ENCODE measurements at places on chromosomes 4 and X.

DNA sequence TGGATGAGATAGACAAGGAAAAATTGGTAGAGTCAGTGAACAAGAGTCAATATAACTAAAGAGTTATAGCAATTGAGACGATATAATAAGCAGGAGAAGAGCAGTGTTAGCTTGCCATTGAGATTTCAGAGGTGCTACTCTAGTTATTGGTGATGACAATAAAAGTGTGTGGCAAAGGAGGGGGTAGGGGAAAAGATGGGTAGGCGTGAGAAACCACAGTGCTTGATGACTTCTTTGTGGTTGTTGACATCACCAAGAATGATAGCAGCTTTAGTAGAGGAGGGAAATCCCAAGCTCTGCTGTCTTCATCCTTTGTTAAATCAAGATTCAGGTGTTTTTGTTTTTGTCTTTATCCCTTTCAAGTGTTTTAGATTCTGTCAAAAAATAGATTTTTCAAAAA, 179.9 kb upstream of the PPP3CA start:
- no peak for DNase-seq

DNA sequence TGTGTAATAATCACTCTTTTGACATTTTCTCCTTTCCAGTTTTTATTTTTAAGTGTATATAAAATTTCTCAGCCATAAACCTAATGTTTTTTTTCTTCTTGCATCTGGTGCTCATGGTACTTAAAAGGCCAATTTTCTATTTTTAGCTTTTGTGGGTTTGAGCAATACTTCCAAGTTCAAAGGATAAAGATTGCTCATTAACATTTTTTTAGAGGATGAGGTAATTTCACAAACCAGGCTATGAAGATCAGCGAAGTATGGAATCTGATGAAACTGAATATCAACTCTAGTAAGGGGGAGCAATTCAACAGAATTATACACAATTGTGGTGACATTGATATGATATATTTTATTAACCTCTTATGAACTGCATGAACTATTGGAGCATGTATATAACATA, 25.8 kb upstream of the KLHL34 start:
- DNase-seq: no peak

DNA sequence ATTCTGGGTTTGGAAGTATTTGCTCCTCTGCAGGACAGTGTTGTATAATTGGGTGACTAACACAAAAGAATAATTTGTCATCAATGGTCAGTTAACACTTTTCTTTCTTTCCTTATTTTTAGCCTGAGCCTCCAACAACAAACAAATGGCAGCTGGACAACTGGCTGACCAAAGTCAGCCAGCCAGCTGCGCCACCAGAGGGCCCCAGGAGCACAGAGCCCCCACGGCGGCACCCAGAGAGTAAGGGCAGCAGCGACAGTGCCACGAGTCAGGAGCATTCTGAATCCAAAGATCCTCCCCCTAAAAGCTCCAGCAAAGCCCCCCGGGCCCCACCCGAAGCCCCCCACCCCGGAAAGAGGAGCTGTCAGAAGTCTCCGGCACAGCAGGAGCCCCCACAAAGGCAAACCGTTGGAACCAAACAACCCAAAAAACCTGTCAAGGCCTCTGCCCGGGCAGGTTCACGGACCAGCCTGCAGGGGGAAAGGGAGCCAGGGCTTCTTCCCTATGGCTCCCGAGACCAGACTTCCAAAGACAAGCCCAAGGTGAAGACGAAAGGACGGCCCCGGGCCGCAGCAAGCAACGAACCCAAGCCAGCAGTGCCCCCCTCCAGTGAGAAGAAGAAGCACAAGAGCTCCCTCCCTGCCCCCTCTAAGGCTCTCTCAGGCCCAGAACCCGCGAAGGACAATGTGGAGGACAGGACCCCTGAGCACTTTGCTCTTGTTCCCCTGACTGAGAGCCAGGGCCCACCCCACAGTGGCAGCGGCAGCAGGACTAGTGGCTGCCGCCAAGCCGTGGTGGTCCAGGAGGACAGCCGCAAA, 106.0 kb downstream of the KLHL8 start:
- DNase-seq: no peak

DNA sequence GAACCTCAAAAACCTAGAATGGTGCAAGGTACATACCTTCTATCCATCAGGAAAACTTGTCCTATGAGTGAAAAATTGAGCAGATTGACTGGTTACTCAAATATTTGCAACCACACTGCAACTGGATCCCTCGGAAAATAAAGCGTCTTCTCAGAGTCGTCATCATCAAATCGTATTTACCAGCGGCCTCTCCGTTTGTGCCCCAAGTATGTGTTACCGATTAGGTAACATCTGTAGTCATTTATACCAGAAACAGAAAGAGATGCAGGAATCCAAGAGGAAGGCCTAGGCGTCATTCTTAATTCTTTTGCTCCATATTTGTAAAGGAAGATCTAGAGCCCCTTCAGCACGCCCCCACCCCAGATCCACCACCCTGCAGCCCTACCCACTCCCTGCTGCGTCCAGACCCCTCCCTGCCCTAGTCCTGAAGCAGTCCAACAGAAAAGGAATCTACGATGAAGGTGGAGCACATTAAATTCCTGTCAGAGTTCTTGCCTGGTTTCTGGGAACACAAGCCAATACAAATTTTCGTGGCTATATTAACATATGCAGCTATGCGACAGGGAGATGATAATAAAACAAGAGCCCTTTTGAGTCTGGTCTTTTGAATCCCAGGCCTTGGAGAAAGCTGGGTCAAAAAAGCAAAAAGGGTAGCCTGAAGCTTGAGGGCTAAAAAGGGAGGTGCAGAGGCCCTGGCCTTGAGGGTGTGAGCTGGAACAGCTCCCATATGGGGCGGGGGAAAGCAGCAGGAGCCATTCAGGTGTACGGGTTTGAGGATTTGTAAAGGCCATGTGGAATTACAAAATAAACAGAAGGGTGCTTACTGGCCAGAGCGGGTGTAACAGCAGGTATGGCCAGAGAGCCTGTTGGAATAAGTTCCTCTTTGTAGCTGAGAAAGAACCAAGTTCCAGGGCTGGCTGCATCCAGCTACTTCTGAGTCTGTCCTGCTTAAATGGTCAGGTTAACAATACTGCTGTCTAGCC, 77.0 kb downstream of the ZNF827 start:
- no peak for DNase-seq

GRCh38 chr4:107863416-107863815, 38.7 kb downstream of the SGMS2 start:
- no peak for DNase-seq

DNA sequence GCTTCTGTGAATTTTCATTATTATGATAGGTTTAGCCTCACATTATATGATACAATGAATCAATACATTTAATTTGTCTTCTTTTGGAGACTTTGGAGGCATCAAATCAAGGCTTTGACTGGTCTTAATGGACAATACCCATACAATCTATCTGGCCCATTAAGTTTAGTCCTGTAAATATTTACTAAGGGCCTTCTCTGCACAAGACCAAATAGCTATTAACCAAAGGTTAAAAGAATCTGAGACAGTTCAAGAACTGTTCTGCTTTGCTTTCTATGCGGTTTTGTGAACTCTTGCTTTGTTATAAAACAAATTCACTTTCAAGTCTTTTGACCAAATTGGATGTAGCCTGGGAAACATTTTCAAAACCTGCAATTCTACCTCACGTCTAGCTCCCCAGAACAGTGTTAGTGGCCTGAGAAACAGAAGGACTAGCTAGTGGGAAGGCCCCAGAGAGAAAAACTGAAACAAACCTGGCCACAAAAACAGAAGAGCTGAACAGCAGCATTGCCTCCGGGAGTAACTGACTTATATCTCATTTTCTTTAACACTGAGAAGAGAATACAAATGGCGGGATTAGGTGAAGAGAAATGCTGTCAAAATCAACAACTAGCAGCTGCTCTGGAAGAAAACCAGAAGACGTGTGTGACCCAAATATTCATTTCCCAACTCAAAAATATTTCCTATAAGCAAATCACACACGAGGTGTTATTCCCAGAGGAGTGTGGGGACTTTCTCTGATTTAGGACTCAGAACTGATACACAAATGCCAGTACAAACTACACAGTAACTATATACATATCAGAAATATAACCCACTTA, 548 bp downstream of the TLR1 start:
- no peak for DNase-seq

DNA sequence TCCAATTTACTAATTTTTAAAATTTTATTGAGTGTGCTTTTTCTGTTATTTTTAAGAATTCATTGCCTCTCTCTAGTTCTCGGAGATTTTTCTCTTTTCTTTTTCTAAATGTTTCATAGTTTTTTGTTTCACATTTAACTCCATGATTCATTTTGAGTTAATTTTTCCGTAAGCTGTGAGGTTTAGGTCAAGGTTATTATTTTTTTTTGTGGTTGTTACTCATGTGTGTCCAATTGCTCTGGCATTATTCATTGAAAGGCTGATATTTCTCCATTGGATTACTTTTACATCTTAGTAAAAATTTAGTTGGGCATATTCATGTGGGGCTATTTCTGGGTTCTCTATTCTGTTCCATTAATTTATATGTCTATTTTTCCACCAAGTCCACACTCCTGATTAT, 220.8 kb downstream of the MID1IP1 start:
- no peak for DNase-seq

DNA sequence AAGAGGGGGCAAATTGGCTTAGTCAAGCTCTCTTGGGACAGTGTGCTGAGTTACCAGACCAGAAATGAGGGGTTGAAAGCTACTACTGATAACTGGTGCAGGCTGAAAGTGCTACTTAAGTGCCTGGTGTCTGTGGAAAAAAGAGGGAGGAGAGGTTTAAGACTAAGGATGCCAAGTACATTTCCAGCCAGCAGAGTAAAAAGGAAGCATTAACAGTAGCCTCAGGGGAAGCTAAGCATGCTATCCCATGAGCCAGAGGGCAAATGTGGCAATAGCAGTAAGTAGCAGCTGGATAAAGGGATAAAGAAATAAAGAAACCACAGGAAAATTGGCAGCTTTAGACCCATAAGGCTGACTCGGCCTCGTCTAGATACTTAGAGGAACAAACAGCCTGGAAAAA, 196.3 kb upstream of the MAB21L2 start:
- peak; percentile 92 for DNase-seq

DNA sequence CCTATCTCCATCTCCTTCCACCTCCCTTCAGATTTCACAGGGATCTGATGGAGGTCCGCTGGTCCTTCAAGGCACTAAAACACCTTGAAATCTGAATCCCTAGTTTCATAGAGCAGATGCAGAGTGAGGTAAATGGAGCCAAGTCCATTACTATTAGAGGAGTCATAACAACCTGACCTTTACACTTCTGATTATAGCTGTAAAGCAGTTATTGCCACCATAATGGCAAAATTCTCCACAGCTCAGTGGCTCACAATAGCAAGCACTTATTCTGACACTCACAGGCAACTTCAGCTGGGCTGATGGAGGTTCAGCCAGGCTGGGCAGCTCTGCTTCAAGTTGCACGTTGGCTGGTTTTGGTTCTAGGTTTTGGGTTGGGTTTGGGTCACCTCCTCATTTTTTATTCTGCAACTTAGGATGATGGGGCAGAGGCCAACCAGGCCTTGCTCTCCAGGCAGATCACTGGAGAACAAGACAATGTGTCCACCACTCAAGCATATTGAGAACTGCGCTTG, 51.4 kb upstream of the LRAT start:
- DNase-seq: no peak

DNA sequence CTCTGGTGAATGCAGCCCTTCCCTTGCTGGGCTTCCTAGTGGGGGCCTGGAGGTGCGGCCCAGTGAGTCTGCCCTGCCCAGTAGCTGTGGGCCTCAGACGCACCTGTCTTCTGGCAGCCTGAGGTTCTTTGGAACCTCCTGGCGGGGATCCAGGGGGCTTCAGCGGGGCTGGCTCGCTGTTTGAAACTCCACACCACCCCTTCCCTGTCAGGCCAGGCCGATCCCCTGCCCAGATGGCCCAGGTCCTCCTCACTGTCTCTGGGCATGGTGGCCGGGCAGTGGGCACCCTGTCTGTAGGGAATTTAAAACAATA, 10.7 kb upstream of the NKX1-1 start:
- DNase-seq: no peak

GRCh38 chrX:153635788-153636668, 11.0 kb upstream of the DUSP9 start:
- no peak for DNase-seq

DNA sequence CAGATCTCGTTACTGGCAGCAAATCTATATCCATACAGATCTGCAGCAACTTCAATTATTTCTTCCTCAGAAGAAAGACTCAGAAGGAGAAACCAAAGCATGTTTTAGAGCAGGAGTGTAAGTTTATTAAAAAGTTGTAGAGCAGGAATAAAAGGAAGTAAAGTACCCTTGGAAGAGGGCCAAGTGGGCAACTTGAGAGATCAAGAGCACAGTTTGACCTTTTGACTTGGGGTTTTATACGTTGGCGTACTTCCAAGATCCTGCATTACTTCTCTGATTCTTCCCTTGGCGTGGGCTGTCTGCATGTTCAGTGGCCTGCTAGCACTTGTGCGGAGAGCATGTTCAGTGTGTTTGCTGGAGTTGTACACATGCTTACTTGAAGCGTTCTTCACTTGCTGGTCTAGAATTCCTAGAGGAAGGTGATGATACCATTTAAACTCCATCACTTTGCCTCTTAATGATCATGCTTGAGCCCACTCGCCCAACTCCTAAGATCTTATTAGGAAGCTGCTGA, 1114.7 kb upstream of the PABPC4L start:
- DNase-seq: no peak

DNA sequence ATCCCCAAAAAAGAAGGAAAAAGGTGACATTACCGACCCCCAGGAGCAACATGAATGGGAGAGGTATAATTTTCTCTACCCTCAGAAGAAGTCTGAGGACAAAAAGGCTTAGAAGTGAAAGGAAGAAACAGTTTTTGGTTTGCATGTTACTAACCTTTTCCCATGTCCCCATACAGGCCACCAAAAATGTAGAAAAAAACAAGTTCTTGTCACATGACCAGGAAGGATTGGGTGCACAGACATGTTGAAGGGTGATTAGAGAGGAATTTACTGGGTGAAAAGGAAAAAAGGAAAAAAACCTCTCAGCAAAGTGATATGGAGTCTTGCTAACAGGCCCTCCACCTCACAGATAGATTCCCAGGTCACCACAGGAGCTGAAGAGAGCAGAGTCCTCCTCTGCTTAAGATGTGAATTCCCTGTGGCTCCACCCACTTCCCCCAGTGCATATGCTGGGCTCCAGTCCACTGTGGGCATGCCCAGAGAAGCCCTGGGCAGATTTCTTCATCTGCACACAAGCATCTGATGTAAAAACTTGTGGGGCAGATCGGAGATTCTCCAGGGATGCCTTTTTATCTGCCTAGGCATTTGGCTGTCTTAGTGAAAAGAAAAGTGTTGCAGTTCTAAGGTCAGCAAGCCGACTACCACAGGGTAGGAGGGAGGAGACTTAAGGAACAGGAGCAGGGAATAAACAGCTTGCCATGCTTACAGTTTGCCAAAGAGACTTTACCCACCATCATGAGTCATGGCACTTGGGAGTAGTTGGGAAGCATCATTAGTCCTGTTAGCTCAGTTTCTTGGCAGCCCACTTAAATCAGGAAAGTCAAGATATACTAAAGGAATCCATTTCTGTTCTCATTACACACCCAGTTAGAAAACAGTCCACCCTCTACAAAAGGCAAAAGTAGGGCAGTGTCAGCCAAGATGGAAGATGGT, 25.0 kb upstream of the PASD1 start:
- no peak for DNase-seq

- DNase-seq: no peak
These were observed 792 bp downstream of the SLC10A4 start for GRCh38 chr4:48483777-48484493.

GRCh38 chr4:30948653-30949052, 228.5 kb downstream of the PCDH7 start:
- DNase-seq: peak; percentile 5

- DNase-seq: no peak
These were observed 175.3 kb upstream of the RAI2 start for GRCh38 chrX:18036394-18036793.

GRCh38 chrX:9373789-9374188, 91.1 kb upstream of the TBL1X start:
- DNase-seq: no peak
